Astrocyte of the hippocampus (primary cell): ENCODE measurements at places on chromosomes 16 and 17.

GRCh38 chr17:742147-742793 is 9.8 kb downstream of the GEMIN4 start:
- no peak for DNase-seq

- DNase-seq: peak; percentile 41
These were observed 5.8 kb upstream of the ALDH3A1 start for GRCh38 chr17:19753661-19754463.

GRCh38 chr17:35170968-35171771 is 23.0 kb downstream of the SLC35G3 start:
- DNase-seq: peak; percentile 11

DNA sequence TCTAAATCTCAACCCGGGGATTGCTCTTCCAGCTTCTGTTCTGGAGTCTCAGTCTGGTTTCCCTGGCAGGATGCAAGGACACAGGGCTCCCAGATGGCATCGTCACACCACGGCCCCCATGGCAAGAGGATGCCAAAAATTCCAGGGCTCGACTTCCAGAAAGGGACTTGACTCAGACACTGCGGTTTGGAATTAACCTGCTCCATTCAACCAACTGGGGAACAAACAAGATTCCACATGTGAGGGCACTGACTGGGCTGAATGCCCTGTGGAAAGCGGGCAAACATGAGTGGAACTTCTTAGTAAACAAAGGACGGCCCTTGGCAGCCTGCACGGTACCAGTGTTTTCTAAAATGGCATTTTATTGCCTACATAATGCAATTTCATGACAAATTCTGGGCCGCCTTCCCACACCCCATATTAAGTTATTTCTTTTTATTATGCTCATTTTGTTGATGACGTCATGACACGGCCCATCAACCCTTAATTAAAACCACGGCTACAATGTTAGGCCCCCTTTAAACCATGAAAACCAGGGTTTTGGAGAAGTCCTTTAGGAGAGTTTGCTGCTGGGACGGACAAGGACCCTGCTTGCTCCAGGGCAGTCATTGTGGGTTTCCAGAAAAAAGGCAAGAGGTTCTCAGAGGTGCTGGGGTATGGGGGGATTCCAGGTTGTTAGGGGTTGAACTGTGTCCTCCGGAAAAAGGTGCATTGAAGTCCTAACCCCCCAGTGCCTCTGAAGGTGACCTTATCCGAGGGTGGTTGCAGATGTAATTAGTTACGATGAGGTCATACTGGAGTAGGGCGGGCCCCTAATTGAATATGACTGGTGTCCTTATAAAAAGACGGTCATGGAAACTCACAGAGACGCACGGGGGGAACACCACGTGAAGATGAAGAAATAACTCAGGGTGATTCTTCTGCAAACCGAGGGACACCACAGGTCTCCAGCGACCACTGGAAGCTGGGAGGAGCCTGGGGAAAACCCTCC is 205.6 kb downstream of the FOXL1 start:
- peak; percentile 94 for DNase-seq

DNA sequence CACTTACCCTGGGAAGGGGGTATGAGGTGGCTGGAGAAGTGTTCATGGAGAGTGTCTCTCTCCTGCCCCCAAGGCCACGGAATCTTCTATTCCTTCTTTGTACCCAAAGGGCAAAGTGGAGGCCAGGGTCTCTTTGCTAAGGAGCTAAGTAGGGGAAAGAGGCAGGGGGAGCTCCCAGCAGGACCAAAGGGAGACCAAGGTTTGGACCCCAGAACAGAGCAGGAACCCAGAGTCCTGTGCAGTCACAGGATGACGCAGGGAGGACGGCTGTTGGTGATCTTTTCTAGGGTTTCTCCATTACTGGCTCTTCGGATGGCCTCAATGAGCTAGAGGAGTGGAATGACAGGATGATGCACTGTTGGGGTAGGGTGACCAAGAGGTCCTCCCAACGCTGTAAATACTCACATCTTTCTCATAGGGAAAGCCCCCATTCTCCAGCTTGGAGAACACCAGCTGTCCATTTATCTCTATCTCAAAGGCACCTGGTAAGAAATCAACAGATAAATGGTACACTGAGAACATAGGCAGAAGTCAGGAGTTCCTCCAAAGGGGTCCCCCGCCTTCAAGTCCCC is 966 bp downstream of the MIEN1 start:
- no peak for DNase-seq

DNA sequence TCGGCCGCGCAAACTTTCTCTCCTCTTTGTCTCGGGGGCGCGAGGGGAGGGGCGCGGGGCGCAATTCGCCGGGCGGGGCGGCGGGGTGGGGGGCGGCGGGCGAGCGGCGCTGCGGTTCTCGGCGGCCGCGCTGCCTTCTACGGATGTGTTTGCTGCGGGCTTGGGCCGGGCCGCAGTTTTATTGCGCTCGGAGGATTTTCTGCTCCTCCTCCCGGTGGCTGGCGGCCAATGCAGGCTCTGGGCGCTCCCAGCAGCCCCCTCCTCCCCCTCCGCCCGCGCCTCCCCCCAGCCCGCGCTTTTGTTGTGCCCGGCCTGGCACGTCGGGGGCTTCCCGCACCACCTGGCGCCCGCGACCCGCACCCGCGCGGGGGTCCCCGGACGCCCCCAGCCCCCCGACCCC is at the start of gene TIMP2:
TIMP2 (minus strand) TSS at position 154 of the 400 bp plus-strand sequence. CDS start 299 bp downstream, outside the sequence.
- DNase-seq: peak; percentile 95

GRCh38 chr17:9987779-9988585 is 82.9 kb upstream of the RCVRN start:
- peak; percentile 52 for DNase-seq

GRCh38 chr17:4476511-4477070 is 22.1 kb upstream of the SPNS2 start:
- DNase-seq: no peak

DNA sequence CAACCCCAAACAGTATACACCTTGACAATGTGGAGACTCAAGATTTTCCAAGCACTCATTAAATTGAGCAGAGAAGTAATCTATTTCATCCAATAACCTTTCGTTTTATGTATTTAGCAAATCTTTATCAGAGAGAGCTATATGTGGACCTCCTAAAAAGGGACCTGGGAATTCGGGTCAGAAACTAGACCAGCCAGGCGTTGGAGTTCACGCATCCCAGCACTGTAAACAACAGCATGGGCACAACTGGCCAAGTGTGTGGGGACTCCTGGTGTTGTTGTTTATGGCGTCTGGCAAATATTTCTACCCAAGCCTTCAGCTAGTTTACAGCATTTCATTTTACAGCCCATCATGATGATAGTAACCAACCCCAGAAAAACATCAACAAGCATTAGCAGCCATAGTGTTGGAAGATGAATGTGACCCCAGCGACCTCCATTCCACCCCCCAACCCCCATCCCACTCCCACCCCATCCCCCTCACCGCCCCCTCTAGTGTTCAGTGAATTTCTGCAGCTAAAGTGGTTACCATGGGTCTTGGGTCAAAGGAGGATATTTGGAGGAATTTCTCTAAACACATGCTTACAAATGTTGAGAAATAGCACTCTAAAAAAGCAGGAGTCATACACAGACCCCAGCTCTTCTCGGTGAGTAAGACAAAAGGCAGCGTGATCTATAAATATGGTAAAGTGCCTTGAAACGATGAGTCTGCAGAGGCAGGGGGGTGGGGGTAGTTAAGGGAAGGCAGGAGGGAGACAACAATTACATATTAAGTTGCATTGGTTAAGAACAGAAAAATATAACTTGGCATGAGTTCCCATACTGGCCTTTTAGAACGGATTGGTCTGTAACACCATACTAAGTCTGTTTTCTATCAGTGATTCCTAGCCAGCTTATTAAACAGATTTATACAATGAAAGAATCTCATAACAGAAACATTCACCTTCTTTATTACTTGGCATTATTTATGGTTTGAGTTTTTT is 91.4 kb upstream of the TBX2 start:
- peak; percentile 66 for DNase-seq

- DNase-seq: no peak
These were observed 93.9 kb downstream of the STH start for GRCh38 chr17:46092991-46093390.

- DNase-seq: no peak
These were observed 11.2 kb upstream of the CD300LF start for GRCh38 chr17:74723891-74724290.

- no peak for DNase-seq
These were observed 968 bp downstream of the AGRP start for GRCh38 chr16:67482233-67482924.

DNA sequence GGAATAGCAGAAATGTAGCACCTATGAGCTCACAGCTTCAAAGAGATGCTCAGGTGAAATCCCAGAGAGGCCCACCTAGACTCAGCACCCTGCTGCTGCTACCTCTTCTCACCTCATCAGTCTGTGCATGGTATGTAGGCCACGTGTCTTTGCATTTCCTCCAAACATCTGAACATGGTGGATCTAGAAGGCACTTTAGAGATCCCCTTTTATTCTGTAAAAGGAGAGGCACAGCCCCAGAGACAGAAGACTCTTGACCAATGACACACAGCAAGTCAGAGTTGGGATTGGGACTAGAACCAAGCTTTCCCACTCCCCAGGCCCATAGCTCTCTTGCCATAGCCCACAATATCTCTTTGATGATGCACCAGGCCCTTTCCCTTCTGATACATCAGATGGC is 19.4 kb upstream of the NKD1 start:
- no peak for DNase-seq

DNA sequence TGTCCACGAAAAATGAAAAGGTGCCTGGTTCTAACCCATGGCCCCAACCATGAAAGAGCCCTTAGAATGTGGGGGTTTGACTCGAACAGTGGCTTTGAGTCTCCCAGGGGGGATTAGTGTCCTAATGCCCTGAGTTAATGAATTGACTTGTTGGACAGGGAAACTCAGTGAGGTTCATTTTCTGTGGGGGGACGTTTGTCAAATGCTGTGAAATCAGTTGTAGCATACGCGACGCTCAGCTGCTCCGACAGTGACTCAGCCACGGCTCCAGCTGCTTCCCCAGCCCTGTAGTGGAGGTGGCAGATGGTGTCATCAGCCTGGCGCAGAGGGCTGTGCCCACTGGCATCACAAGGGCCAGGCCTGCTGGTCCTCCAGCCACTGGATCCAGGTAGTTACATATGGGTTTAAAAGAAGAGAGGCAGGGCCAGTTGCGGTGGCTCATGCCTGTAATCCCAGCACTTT is 3.9 kb upstream of the TMEM235 start:
- DNase-seq: no peak

DNA sequence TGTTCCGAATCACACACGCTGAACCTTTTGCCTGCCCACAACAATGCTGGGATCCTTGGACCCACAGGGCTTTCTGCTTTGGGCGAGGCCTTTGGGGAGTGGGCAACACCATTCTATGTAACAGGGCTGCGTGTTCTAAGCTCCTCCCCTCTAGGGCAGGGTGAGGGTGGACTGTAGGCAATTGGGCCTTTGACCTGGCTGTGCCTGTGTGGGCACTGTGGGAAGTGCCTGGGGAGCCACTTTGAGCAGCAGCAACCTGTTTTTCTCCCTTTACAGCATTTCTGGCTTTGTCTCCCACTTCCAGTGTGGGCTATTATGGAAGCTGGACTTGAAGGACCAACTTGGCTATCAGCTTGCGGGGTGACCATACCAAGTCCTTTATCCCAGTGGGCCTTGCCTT is 128.9 kb upstream of the WSCD1 start:
- no peak for DNase-seq

- peak; percentile 23 for DNase-seq
These were observed 26.9 kb downstream of the HSD17B2 start for GRCh38 chr16:82061861-82062525.

DNA sequence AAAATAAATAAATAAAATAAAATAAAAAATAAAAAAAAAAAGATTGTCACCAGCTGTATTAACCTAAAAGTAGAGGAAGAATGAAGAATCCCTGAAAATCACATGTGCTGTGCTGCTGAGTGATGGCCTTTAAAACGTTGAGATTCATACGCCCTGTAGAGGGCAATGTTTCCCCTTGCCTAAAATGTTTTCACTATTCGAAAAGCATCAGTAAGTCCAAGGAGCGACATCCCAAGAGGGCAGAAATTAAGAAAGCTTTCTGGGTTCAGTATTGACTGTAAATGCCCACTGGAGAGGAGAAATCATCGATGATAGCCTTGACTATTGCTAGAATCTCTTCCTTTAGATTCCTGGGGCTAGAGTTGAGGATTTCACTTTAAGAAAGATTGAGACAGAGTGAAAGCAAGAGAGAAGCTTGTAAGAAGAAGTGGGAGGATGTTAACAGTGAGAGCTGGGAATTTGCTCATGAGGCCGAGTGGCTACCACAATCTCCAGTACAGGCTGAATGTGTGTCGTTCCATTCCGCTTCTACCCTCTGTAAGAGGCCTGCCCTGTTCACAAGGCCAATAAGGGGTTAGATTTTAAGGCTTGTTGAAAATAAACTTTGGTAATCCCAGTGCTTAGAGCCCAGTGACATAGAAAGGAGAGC is 170.8 kb upstream of the FAM20A start:
- peak; percentile 57 for DNase-seq

DNA sequence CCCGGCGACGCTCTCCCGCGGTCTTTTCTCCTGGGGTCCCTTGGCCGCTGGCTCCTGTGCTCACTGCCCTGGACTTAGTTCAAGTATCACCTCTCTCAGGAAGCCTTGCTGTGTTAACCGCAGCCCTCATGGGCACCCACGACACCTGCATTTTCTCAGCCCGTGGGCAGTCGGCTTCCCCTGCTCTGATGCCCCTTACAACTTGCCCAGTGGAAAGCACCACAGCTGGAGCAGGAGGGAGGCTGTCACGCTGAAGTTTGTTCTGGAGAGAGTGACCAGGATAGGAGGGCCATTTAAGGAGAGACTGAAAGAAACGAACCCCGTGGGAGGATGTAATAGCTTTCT is 395 bp downstream of the STXBP4 start:
- no peak for DNase-seq

DNA sequence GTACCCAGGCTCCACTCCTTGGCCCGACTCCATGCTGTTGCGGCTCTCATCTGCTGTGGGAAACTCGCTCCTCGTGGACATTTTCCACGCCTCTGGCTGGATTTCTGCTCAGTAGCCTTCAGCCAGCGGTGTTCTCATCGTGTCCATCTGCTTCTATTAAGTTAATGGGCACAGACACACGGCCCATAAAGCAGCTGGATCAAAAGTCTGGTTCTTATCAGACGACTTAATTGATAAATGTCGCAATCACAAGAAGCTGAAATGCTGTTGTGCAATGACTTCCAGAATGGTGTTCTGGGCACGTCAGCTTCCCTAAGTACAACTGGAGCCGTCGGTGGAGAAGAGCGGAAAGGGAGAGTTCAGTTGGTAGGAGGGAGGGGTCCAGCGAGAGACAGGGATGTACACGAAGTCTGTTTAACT is 211.7 kb upstream of the CHMP6 start:
- DNase-seq: no peak

GRCh38 chr16:69378760-69379159 is 7.0 kb downstream of the TERF2 start:
- no peak for DNase-seq

GRCh38 chr17:18161207-18162145 is 22.2 kb upstream of the ALKBH5 start:
- DNase-seq: no peak
